DMS79 treated with DMSO at 0.1 percent for 48 hours (cell line): ENCODE measurements at places on chromosomes 2 and 18.
A peak's percentile ranks its signal among the peaks of the same experiment; 100 is the strongest.

GRCh38 chr2:102485147-102485785 lies 12.2 kb downstream of the SLC9A4 start:
- no peak for DNase-seq

DNA sequence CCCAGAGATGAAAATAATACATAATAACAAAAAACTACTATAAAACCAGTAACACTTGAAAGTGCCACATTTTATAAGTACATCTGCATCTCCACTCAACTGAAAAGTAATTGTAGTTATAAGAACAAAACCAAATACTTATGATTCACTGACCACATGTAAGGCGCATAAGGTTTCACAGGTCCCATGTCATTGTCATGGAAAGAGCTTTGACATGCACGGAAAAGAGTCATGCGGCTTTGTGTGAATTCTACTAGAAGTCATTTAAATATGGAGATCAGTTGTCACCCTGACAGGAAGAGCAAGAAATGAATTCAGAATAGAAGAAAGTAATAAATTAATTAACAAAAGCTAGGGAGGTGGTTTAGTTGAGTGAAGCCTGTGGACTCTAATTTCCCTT lies 459.1 kb downstream of the CDH2 start:
- peak; percentile 54 for DNase-seq

DNA sequence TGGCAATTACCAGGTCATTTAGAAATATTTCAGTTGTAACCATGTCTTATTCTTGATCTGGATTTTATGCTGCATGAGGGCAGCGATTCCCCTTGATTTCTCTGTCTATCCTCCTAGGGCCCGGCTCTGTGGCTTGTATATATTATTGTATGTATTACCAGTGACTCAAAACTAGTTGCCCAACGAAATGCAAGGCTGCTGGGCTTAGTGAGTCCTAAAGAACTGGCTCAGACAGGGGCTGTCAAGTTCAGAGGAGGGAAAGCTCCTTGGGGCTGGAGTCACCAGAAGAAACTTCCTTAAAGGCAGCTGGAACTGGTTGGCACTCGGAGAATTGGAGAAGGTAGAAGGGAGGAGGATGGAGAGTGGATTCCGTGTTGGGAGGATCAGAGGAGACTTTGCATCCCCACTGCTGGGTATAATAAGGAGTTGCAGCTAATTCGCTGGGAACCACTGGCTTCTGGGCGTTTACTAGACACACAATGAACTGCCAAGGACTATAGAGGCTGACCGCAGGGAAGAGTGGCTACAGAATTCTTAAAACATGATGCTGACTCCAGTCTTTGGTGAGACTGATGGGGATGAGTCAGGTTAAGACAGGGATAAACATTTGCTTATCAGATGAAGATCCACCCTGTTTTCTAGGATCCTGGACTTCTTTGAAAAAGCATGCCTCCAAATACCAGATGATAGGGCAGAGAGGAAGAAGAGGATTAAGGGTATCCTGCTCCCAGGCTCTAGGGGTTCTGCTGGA lies 104.3 kb downstream of the PRKCE start:
- no peak for DNase-seq

- DNase-seq = peak; percentile 85
Observed at GRCh38 chr2:165631089-165631488, 161.6 kb downstream of the CSRNP3 start.

DNA sequence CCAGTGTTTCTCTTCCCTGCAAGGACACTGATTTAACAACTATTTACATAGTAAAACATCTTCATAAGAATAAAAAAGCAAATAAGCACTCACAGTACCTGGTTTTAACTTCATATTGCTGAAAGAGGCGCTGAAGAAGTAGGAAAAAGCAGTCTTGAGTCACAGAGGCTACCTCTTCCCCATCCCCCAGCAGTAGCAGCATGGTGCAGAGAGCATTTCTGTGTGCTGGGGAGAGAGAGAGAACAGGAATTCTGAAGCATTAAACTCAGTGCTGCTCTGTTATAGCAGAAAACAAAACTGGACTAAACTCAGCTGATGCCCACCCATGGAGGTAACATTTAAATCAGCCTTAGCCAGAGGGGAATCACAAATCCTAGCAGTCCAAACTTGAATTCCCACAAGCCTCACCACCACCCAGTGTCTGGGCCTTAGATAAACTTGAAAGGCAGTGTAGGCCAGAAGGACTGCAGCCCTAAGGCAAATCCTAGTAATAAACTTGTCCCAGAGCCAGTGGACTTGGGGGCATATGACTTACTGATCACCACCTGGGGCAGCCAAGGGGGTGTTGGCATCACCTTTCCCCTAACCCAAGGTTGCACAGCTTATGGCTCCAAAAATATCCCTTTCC lies 321.8 kb upstream of the CWC22 start:
- DNase-seq = no peak

- no peak for DNase-seq
Observed at GRCh38 chr2:200777275-200777674, 34.4 kb upstream of the BZW1 start.
